Natural killer cell (primary cell): ENCODE measurements at places on chromosomes 2 and 18. TPM values are rescaled to one million over a fixed set of nuclear protein-coding genes. Genes with fewer than 3 reads are reported as not detected.

GRCh38 chr2:133167990-133168389, 400.3 kb downstream of the NCKAP5 start:
- H3K4me1 ChIP-seq, result no peaks in the 10 kb centered on the region
- H3K4me3 ChIP-seq, result no peak overlapping the region
- H3K36me3 ChIP-seq, result no peaks in the 10 kb centered on the region
- H3K27me3 ChIP-seq, result no peaks in the 10 kb centered on the region
- no peak overlapping the region for H3K27ac ChIP-seq
- no peak for DNase-seq

- H3K4me1 ChIP-seq, result no peaks in the 10 kb centered on the region
- no peak overlapping the region for H3K27ac ChIP-seq
- no peaks in the 10 kb centered on the region for H3K27me3 ChIP-seq
- no peak for DNase-seq
Observed at GRCh38 chr18:41933778-41934177, 21.3 kb upstream of the PIK3C3 start.

DNA sequence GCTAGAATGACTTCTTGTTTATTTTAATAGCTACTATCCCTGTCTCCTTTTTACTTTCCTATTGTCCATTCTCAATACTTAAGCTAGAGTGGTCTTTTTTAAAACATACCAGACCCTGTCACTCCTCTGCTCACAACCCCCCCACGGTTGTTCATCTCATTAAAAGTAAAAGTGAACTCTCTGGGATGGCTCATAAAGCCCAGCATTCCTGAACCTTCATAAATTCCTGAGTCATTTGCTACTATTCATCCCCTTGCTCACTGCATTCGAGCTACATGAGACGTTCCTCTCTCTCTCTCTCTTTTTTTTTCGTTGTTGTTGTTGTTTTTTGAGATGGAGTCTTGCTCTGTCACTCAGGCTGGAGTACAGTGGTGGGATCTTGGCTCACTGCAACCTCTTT, 148.7 kb upstream of the DSEL start:
- no peak overlapping the region for H3K27ac ChIP-seq
- no peak overlapping the region for H3K4me3 ChIP-seq
- H3K27me3 ChIP-seq, result no peaks in the 10 kb centered on the region
- H3K4me1 ChIP-seq, result no peaks in the 10 kb centered on the region
- H3K36me3 ChIP-seq, result no peaks in the 10 kb centered on the region

DNA sequence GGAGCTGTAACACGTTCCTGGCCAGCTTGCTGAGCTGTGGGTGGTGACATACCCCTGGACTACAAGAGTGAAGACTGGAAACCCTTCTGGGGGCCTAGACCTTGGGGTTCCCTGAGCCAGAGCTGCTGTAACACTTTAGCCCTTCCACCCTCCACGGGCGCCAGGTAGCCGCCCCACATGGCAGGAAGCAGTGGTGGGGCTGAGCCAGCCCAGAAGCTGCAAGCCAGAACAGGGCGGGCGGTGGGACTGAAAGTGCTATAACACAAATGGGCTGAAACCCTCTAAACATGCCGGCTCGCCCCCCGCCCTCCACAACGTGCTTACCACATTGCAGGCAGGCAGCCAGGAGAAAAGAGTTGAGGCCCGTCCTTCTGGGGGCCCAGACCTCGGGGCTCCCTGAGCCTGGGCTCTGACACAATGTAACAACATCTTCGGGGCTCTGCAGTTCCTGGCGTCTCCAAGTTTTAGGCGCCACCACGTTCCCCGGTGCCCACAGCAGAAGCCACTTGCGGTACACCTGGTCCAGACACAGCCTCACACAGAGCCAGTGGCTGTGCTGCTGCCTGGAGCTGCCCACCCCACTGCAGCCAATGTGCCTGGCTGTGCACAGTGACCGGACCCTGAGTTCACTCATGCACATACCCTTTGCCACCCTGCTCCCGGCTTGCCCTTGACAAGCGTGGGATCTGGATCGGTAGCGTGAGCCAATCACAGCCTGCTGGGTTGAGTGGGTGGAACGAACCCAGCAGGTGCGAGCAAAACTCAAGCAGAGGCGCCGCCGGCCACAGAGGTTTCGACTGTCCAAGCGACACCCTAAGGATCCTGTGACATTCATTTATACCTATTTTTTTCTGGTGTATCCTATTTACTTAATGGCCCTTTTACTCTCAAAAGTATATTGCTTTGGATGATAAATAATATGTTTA, 127.4 kb upstream of the FHL2 start:
- H3K27me3 ChIP-seq, result no peaks in the 10 kb centered on the region
- H3K36me3 ChIP-seq, result no peaks in the 10 kb centered on the region

- H3K4me3 ChIP-seq, result no peak overlapping the region
- DNase-seq, result no peak
- no peaks in the 10 kb centered on the region for H3K27me3 ChIP-seq
- H3K27ac ChIP-seq, result no peak overlapping the region
- H3K4me1 ChIP-seq, result no peaks in the 10 kb centered on the region
- H3K36me3 ChIP-seq, result no peaks in the 10 kb centered on the region
Observed at GRCh38 chr2:54845514-54845913, 122.1 kb downstream of the EML6 start.

DNA sequence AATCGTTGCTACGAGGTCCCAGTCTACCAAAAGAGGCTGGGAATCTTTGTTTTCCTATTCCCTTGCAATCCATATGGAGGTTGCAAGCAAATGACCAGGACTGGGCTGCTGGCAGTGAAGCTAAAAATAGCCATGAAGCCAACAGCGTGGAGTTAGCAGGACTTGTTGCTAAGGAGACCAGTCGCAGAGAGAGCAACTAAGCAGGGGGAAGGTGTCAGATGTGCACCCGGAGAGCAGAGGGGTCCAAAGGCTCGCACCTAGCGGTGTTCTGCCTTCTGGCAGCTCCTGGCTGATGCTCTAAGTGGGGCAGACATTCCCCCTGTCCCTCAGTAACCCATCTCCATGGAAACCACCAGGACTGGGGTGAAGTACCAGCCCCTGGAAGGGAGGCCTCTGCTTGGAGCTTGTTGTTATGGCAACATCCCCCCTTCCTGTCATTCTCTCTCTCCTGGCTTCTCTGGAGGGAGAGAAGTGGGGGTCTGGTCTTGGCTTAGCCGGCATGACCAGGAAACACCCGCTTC, 84.6 kb downstream of the DNMT3A start:
- H3K36me3 ChIP-seq, result peaks cover 17% of the 10 kb centered on the region
- no peak overlapping the region for H3K4me3 ChIP-seq
- no peaks in the 10 kb centered on the region for H3K27me3 ChIP-seq
- peaks cover 6% of the 10 kb centered on the region for H3K4me1 ChIP-seq
- no peak for DNase-seq

GDF7 gene
- 0.05 TPM for total RNA-seq

- H3K4me3 ChIP-seq, result no peak overlapping the region
- no peaks in the 10 kb centered on the region for H3K27me3 ChIP-seq
- H3K27ac ChIP-seq, result no peak overlapping the region
- no peaks in the 10 kb centered on the region for H3K4me1 ChIP-seq
- H3K36me3 ChIP-seq, result no peaks in the 10 kb centered on the region
- DNase-seq, result no peak
Observed at GRCh38 chr2:113806217-113806913, 49.9 kb upstream of the SLC35F5 start.

- no peaks in the 10 kb centered on the region for H3K27me3 ChIP-seq
- no peaks in the 10 kb centered on the region for H3K36me3 ChIP-seq
- H3K27ac ChIP-seq, result no peak overlapping the region
- DNase-seq, result no peak
Observed at GRCh38 chr2:204133476-204133875, 196.9 kb downstream of the ICOS start.
